H7 (cell line): ENCODE measurements at places on chromosomes 6 and 20. TPM values are rescaled to one million over a fixed set of nuclear protein-coding genes. Genes with fewer than 3 reads are reported as not detected.

RSPH3 gene
- 2.5 and 2.6 TPM in 2 replicates for total RNA-seq

RPL10A gene
- total RNA-seq = 2,080 and 2,249 TPM in 2 replicates

POM121L2 gene
- total RNA-seq = 0.03 TPM in 1 of 2 replicates, not detected in the other

SLC22A2 gene
- 0.42 and 1.1 TPM in 2 replicates for total RNA-seq

ENPP4 gene
- 2.3 and 3.0 TPM in 2 replicates for total RNA-seq

LZTS3 gene
- total RNA-seq = 10.2 and 11.0 TPM in 2 replicates

DZANK1 gene
- 1.7 and 2.8 TPM in 2 replicates for total RNA-seq

CFAP61 gene
- 0.15 and 0.35 TPM in 2 replicates for total RNA-seq

HNF4A gene
- total RNA-seq = 3.7 and 11.4 TPM in 2 replicates

SNAP91 gene
- total RNA-seq = 0.45 and 0.67 TPM in 2 replicates

IMPG1 gene
- not detected in 2 replicates for total RNA-seq

KCNK15 gene
- 0.14 TPM in 1 of 2 replicates, not detected in the other for total RNA-seq

HLA-DQB2 gene
- total RNA-seq = not detected in 2 replicates

BNIP5 gene
- not detected in 2 replicates for total RNA-seq

NDUFAF5 gene
- 23.7 and 24.9 TPM in 2 replicates for total RNA-seq

PPDPF gene
- 79.7 and 94.2 TPM in 2 replicates for total RNA-seq

ANKRD66 gene
- not detected in 2 replicates for total RNA-seq

F13A1 gene
- total RNA-seq = 1.3 TPM in 1 of 2 replicates, not detected in the other

CLDN20 gene
- not detected in 2 replicates for total RNA-seq

SLC17A1 gene
- not detected in 2 replicates for total RNA-seq

E2F3 gene
- total RNA-seq = 12.5 and 16.7 TPM in 2 replicates

GRIK2 gene
- total RNA-seq = 0.76 and 1.2 TPM in 2 replicates

SIRT5 gene
- total RNA-seq = 9.8 and 15.5 TPM in 2 replicates

PKHD1 gene
- total RNA-seq = 0.14 and 0.15 TPM in 2 replicates

PRICKLE4 gene
- not detected in 2 replicates for total RNA-seq

PNPLA1 gene
- total RNA-seq = not detected in 2 replicates

C6orf141 gene
- 7.5 and 8.7 TPM in 2 replicates for total RNA-seq

PLCB4 gene
- 3.4 and 4.7 TPM in 2 replicates for total RNA-seq

SOBP gene
- 1.3 and 6.8 TPM in 2 replicates for total RNA-seq

OLIG3 gene
- total RNA-seq = 0.07 and 0.28 TPM in 2 replicates

HLA-DOA gene
- total RNA-seq = 2.3 and 6.1 TPM in 2 replicates

NRSN1 gene
- not detected in 2 replicates for total RNA-seq

NOTCH4 gene
- 0.96 and 1.6 TPM in 2 replicates for total RNA-seq

MYH7B gene
- total RNA-seq = 0.10 and 0.18 TPM in 2 replicates

GTPBP2 gene
- total RNA-seq = 59.0 and 64.2 TPM in 2 replicates

SGK2 gene
- 0.07 TPM in 1 of 2 replicates, not detected in the other for total RNA-seq

ITPA gene
- total RNA-seq = 140 and 147 TPM in 2 replicates

EFCAB8 gene
- 0.17 and 0.44 TPM in 2 replicates for total RNA-seq

TRERF1 gene
- total RNA-seq = 9.7 and 13.8 TPM in 2 replicates

B3GAT2 gene
- total RNA-seq = 0.18 and 0.28 TPM in 2 replicates

PLCB1 gene
- total RNA-seq = 5.8 and 13.3 TPM in 2 replicates

DLK2 gene
- total RNA-seq = 0.33 and 0.42 TPM in 2 replicates

ZBTB46 gene
- total RNA-seq = 13.5 and 20.0 TPM in 2 replicates

OR2J3 gene
- total RNA-seq = not detected in 2 replicates

DACT2 gene
- 5.5 and 26.6 TPM in 2 replicates for total RNA-seq

GMPR gene
- 1.4 and 5.1 TPM in 2 replicates for total RNA-seq

PRDM1 gene
- total RNA-seq = 1.7 and 2.4 TPM in 2 replicates

SENP6 gene
- total RNA-seq = 39.9 and 67.8 TPM in 2 replicates

HEY2 gene
- 19.3 and 30.4 TPM in 2 replicates for total RNA-seq

RGS17 gene
- total RNA-seq = 3.8 and 4.8 TPM in 2 replicates

ARID1B gene
- 20.9 and 27.8 TPM in 2 replicates for total RNA-seq

MAP3K7 gene
- 35.2 and 46.8 TPM in 2 replicates for total RNA-seq

RRBP1 gene
- total RNA-seq = 79.2 and 83.1 TPM in 2 replicates

ATP6V1G2 gene
- 3.5 and 7.0 TPM in 2 replicates for total RNA-seq

RAET1E gene
- not detected in 2 replicates for total RNA-seq

CARMIL1 gene
- total RNA-seq = 19.4 and 23.4 TPM in 2 replicates
